ENCODE measurements at places on chromosomes 2 and 18.
A peak's percentile ranks its signal among the peaks of the same experiment; 100 is the strongest.

GRCh38 chr2:235330775-235331451 is 162.9 kb upstream of the AGAP1 start:
- DNase-seq: no peak

- no peak for DNase-seq
Observed at GRCh38 chr2:29482867-29483266, 367.7 kb downstream of the CLIP4 start.

GRCh38 chr2:189821953-189822748 is 37.9 kb downstream of the PMS1 start:
- no peak for DNase-seq

DNA sequence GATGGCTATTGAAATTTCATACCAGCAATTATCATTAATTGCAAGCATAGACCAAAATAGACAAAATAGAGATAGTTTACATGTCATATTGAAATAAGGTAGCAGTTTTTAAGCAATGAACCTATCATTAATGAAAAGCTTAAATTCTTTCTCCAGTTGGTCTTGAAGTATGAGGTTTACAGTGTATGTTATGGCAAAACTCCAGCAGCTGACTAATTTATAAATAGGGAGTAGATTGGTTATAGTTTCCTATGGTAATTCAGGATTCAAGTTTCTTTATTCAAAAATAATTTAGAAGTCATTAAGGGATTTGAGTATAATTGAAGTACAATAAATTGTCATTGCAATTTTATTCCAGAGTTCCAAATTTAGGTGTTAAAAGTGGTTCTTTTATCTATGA is 69.6 kb upstream of the COL5A2 start:
- DNase-seq: no peak

- DNase-seq: no peak
Observed at GRCh38 chr2:235066490-235066889, 114.7 kb downstream of the SH3BP4 start.

DNA sequence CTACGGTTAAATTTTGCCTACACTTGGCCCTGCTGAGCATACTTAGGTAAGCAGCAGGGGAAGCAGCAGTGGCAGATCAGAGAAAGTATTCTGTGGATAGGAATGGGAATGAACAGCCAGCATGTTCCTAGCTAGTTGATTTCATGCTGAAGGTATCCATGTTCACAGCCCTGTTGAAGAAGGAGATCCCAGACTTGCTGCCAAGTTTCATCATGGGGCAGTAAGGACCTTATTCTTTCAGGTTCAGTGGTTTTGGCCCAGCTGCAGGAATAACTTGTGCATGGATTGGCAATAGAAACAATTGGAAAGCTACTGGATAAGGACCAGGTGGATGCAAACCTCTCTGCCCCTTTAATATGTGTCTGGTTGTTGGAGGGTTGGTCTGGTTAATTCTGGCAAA is 98.2 kb upstream of the TMEM178A start:
- DNase-seq: no peak

DNA sequence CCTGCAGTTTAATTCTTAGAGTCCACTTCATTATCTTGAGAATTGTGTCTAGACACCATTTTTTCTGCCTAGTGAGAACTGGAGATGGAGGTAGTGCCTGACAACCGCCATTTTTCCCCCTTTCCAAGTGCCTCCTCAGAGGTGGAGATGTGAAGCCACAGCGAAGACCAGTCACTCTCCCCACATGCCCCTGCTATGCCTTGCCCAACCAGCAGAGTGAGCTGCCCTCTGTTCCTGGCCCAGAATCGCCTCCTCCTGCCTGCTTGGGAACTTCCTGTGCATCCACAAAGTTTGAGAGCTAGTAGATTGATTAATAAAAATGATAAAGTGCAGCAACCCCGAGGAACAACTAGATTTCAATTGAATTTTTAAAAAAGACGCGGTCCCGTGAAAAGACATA is 123.3 kb downstream of the CLIP4 start:
- DNase-seq: no peak

DNA sequence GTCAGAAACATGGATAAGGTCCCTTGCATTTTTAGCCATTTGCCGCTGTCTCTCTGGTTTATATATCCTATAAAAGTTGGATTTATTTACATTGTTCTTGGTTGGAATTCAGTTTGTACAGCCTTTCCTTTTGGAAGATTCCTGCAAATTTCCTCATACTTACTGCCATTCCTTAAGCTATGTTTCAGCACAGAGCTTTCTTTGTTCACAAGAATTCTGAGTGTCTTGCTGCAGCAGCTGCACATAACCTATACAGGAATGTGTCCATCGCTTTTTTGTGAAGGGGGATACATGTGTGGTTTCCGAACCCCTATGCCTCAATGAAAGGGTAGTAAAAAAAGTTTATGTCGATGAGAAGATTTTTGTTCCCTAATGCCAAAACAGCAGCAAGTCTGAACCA is 48.3 kb upstream of the CCDC68 start:
- no peak for DNase-seq

DNA sequence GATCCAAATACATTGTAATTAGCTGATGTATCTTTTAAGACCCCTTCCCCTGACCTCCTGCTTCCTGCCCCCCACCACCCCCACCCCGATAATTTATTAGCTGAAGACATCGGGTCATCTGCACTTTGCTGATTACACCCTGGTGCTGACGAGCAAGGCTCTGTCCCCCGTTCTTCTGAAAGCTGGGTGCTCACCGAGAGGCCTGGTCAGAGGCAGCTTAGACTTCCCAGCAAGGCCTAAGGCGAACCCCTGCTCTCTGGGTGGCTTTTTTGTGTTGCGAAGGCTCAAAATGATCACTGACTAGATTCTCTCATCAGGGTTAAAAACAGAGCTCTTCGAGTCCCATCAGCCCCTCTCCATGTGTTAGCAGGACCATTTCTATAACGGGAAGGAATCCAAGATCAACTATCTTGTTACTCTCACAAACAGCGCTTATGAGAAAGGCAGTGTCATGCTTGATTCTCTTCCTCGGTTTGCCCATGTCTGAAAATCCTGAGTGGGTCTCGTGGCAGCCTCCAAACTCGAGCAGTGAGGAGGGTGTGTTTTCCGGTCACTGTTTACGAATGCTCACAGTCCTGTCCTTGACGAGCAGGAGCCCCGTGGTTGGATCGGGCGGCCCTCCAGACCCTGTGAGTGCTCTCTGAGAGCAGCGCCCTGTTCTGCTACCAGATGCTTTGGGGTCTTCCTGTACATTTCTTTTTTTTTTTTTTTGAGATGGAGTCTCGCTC is 201.6 kb downstream of the HDAC4 start:
- no peak for DNase-seq

DNA sequence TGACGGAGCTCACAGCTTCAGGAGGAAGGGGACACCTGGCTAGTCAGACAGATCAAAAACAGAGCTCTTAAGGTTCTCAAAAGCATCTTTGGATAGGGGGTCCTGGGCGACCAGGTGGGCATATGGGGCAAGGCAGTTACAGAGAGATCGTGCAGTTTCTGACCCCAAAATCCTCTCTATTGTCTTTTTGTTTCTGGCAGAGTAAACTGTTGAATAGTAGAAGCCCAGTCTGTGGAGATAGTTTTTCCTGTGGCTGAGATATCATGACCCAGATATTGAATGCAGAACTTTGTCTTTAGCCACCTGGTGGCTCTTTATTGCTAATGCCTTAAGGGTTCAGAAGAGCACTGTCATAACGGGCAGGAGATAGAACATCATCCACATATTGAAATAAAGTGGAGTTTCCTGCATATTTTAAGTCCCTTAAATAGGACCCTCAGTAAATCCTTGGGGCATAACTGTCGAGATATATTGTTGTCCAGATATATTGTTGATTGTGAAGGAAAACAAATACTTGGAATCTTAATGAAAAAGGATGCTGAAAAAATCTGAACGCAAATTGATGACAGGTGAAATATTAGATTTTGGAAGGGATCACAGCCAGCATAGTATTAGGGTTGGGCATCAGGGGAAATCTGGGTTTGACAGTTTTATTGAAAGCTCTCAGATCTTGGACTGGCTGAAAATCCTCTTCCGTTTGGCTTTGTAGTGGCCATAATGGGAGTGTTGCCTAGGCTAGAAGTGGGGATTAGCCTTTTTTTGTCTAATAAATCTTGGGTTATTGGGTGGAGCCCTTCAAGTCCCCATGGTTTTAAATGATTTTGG is 14.1 kb upstream of the ZDBF2 start:
- no peak for DNase-seq

DNA sequence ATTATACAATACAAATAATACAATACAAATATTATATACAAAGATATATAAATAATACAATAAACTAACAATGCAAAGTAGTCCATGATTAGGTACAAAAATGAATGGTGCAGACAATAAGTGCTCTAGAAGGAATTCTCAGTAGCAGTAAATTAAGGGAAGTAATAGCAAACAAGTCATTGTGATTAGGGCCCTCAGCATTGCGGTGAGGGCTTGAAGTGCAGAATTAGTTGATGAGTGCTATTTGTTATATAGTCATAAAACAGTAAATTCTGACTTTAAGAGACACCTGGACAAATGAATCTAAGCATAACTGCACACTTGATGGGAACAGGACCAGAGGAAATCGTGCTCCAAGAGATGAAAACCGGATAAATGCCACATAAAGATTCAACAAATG is 74.9 kb downstream of the ANKRD44 start:
- no peak for DNase-seq

- DNase-seq: peak; percentile 23
Observed at GRCh38 chr2:231483398-231484329, 19.4 kb upstream of the NCL start.

- DNase-seq: no peak
Observed at GRCh38 chr18:37139876-37140275, 310.9 kb downstream of the KIAA1328 start.

Data from CD4-positive, alpha-beta T cell treated with Interleukin-2 at 100 ng/mL for 4 hours (primary cell).